ENCODE measurements at places on chromosomes 4 and X. TPM values are rescaled to one million over a fixed set of nuclear protein-coding genes. Genes with fewer than 3 reads are reported as not detected.
A peak's percentile ranks its signal among the peaks of the same experiment; 100 is the strongest.

Gene RAB41
- total RNA-seq, result not detected

Gene RASGEF1B
- 45.8 TPM for total RNA-seq

Gene DSPP
- total RNA-seq, result not detected

Gene SSX2
- not detected for total RNA-seq

Gene NWD2
- total RNA-seq, result 0.48 TPM

DNA sequence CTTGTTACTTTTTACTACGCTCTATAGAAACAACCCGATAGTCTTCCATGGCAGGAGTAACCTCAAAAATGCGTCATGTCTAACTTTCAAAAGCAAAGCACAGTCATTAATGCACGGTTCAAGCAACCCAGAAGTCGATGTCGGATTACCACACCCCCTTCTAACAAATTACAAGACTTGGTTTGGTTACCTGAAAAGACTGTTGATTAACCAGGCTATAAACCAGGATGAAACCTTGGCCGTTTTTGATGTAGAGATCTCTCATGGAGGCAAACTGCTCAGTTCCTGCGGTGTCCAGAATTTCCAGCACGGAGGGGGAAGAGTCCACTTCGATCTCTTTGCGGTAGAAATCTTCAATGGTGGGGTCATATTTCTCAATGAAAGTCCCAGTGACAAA is 2.4 kb downstream of the RAP2C start:
- H3K4me1 ChIP-seq, result no peaks in the 10 kb centered on the region
- no peak for DNase-seq
- H3K27ac ChIP-seq, result peak overlapping the region; percentile 98
- no peaks in the 10 kb centered on the region for H3K36me3 ChIP-seq
- H3K27me3 ChIP-seq, result no peaks in the 10 kb centered on the region

GRCh38 chr4:40747207-40747835 is 2.4 kb upstream of the NSUN7 start:
- no peak overlapping the region for H3K27ac ChIP-seq
- H3K36me3 ChIP-seq, result no peaks in the 10 kb centered on the region
- no peaks in the 10 kb centered on the region for H3K27me3 ChIP-seq
- H3K4me3 ChIP-seq, result no peak overlapping the region

GRCh38 chr4:41122775-41123174 is 91.6 kb downstream of the APBB2 start:
- no peak overlapping the region for H3K4me3 ChIP-seq
- no peak overlapping the region for H3K27ac ChIP-seq
- no peaks in the 10 kb centered on the region for H3K27me3 ChIP-seq
- no peak for DNase-seq
- no peaks in the 10 kb centered on the region for H3K4me1 ChIP-seq
- no peaks in the 10 kb centered on the region for H3K36me3 ChIP-seq

DNA sequence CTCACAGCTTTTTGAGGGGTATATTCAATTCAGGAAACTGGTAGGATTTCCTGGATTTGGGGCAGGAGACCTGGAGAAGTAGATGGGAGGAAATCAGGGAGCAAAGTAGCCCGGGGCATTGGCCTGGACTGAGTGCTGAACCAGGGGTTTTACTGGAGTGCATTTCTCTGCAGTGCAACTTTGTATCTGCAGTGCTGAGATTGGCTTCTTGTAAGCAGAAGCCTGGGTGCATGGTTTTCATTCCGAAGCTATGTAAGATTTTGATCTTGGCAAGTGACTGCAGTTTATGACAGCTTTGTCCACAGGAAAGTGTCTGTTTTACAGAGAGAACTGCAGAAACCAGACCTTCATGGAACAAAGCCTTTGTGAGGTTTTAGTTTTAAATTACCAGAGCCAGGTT is 158.3 kb downstream of the SPCS3 start:
- H3K36me3 ChIP-seq, result no peaks in the 10 kb centered on the region
- no peak for DNase-seq
- no peak overlapping the region for H3K4me3 ChIP-seq
- H3K4me1 ChIP-seq, result no peaks in the 10 kb centered on the region

GRCh38 chrX:11421805-11422524 is 128.8 kb downstream of the AMELX start:
- H3K27me3 ChIP-seq, result peaks cover 35% of the 10 kb centered on the region
- no peak for DNase-seq
- H3K36me3 ChIP-seq, result no peaks in the 10 kb centered on the region
- H3K4me3 ChIP-seq, result no peak overlapping the region
- no peak overlapping the region for H3K27ac ChIP-seq

DNA sequence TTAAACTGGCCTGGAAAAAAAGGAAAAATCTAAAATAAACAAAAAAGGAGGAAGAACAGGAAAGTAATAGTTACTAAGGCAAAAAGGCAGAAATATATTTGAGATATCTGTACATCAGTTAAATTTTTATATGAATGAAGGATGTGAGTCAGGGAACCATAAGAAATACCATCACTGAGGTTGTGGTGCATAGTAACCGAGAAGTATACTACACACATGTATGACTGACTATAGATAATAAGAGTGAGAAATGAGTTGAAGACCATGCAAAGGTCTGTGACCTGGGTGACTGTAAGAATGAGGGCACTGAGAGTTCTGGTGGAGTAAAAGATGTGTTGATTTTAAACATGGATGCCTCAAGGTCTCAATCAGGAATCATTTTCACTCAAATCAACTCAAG is 220.6 kb upstream of the FAM241A start:
- no peaks in the 10 kb centered on the region for H3K36me3 ChIP-seq
- H3K4me1 ChIP-seq, result no peaks in the 10 kb centered on the region
- H3K27me3 ChIP-seq, result no peaks in the 10 kb centered on the region
- no peak overlapping the region for H3K27ac ChIP-seq
- DNase-seq, result no peak

DNA sequence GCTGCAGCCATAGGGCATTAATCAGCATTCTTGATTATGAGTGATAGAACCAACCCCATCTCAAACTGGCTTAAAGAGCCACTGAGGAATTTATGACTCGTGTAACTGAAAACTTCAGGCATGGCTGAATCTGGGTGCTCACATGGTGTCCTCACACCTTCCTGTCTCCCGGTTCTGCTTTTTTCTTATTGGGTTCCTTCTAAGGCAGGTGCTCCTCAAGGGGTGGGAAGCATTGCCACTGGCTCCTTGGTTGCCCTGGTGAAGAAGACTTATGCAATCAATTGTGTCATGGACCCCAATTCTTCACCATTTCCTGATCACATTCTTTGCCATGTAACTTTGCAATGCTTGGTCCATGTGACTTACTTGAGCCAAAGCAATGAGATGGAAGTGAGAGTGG is 4.3 kb upstream of the ZCCHC4 start:
- no peaks in the 10 kb centered on the region for H3K36me3 ChIP-seq
- no peaks in the 10 kb centered on the region for H3K27me3 ChIP-seq
- peaks cover 5% of the 10 kb centered on the region for H3K4me1 ChIP-seq
- H3K27ac ChIP-seq, result no peak overlapping the region
- no peak overlapping the region for H3K4me3 ChIP-seq

DNA sequence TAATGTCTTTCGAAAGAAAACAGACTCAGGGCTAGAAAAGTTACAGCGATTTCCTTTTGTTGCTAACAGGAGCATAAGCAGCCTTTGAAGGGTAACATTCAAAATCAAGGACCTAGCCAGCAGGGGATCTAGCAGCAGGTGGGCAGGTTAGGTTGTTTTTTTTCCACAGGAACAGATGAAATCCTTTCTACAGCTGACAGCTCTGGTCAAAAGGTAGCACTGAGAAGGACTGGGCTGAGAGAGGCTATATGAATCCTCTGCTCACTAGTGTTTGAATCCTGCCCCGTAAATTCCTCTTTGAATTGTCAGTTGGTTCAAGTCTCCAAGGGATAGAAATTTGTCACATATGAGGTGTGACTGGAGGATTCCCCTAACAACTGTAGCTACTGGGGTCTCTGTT is 188.2 kb downstream of the SH2D1A start:
- DNase-seq, result no peak
- no peaks in the 10 kb centered on the region for H3K27me3 ChIP-seq
- no peak overlapping the region for H3K27ac ChIP-seq
- H3K4me1 ChIP-seq, result no peaks in the 10 kb centered on the region

DNA sequence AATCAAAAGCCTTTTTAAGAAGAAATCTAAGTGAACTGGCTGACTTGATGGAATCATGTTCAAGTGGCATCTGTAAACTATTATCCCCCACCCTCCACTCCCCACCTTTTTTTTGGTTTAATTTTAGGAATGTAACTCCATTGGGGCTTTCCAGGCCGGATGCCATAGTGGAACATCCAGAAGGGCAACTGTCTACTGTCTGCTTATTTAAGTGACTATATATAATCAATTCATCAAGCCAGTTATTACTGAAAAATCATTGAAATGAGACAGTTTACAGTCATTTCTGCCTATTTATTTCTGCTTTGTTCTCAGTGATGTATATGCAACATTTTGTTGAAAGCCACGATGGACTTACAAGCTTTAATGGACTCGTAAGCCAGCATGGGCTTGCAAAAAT is 162.3 kb downstream of the STIM2 start:
- no peak overlapping the region for H3K27ac ChIP-seq
- no peaks in the 10 kb centered on the region for H3K36me3 ChIP-seq
- H3K4me3 ChIP-seq, result no peak overlapping the region
- H3K27me3 ChIP-seq, result no peaks in the 10 kb centered on the region

DNA sequence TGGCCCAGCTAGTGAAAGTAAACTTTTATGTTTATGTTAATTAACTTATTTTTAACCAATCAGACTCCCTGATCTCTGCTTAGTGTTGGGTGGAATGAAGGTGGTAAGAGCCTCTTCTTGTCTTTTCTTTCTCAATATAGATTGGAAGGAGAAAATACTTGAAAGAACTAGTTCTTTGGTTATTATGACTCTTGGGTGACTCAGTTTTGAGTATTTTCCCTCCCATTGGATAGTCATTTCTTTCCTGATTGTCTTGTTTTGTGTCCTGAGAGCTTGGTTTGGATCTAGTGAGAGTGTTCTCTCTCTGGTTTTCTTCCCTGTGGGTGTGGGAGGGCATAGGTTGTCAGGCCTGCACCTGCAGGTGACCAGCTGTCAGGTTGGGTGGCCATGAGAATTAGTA is 172.0 kb upstream of the GLRA2 start:
- no peaks in the 10 kb centered on the region for H3K27me3 ChIP-seq
- H3K36me3 ChIP-seq, result no peaks in the 10 kb centered on the region
- H3K4me3 ChIP-seq, result no peak overlapping the region

DNA sequence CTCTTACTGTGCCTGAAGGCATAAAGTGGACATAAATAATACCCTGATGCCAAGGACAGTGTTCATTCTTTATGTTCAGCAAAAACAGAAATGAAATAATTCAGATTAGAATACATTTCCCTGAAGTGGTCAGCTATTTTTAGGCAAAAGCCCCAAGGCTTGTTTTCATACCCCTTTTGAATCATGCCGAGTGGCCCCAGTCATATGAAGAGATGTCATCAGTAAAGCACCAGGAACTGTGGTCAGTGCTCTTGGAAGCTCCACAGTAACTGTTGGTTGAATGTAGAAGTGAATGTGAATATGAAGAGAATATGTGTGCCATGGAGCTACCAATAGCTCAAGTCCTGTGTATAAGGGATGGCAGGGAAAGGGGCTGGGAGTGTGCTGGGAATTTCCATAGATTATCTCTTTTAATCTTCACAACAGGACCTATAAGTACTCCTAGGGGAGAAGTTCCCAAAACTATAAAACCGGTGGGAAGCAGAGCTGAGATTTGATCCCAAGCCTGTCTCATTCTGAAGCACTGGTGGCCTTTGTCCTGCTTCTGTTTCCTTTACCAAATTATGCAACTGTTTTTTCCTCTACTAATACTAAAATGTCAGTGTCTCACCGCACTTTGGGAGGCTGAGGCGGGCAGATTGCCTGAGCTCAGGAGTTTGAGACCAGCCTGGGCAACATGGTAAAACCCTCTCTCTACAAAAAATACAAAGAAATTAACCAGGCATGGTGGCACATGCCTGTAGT is 52.6 kb downstream of the FNIP2 start:
- H3K27ac ChIP-seq, result peak overlapping the region; percentile 27
- peaks cover 7% of the 10 kb centered on the region for H3K4me1 ChIP-seq
- H3K4me3 ChIP-seq, result no peak overlapping the region
- H3K27me3 ChIP-seq, result no peaks in the 10 kb centered on the region
- DNase-seq, result no peak

- no peak overlapping the region for H3K27ac ChIP-seq
- H3K36me3 ChIP-seq, result no peaks in the 10 kb centered on the region
- no peaks in the 10 kb centered on the region for H3K4me1 ChIP-seq
- no peak for DNase-seq
Measured at GRCh38 chr4:151718984-151719955, 41.5 kb downstream of the GATB start.

- peak overlapping the region; percentile 87 for H3K27ac ChIP-seq
- H3K27me3 ChIP-seq, result no peaks in the 10 kb centered on the region
- H3K36me3 ChIP-seq, result no peaks in the 10 kb centered on the region
- peaks cover 9% of the 10 kb centered on the region for H3K4me1 ChIP-seq
- no peak for DNase-seq
Measured at GRCh38 chr4:37667197-37668100, 18.7 kb downstream of the RELL1 start.

DNA sequence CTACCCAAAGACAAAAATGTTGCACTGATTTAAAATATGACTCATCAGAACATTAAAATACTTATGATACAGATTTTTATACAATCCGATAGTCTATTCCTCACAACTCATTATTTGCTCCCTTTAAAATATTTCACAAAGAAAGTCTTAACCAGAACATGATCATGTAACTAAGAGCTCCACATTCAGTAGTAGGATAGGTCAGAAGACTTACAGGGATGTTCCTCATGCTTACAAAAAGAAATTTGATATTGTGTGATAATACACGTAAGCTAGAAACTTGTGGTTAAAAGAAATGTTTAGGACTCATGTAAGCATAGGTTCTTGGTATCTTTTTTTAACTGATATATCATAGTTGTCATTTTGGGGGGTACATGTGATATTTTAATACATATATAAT is 235.9 kb downstream of the PALLD start:
- no peak for DNase-seq
- H3K4me3 ChIP-seq, result no peak overlapping the region
- no peaks in the 10 kb centered on the region for H3K27me3 ChIP-seq
- H3K36me3 ChIP-seq, result no peaks in the 10 kb centered on the region
- H3K4me1 ChIP-seq, result no peaks in the 10 kb centered on the region

- no peak for DNase-seq
- no peaks in the 10 kb centered on the region for H3K36me3 ChIP-seq
- no peaks in the 10 kb centered on the region for H3K4me1 ChIP-seq
- H3K27me3 ChIP-seq, result no peaks in the 10 kb centered on the region
Measured at GRCh38 chr4:165927815-165928214, 54.8 kb downstream of the TLL1 start.

Data from breast epithelium (tissue), 4 donors.